NCI-H187 treated with DMSO at 0.1 percent for 48 hours (cell line): ENCODE measurements at places on chromosomes 3 and 15.

- no peak for DNase-seq
Observed at GRCh38 chr3:105801397-105801796, 67.4 kb downstream of the CBLB start.

- DNase-seq = no peak
Observed at GRCh38 chr15:69755551-69756310, 303.1 kb downstream of the RPLP1 start.

GRCh38 chr15:75455982-75456531 lies 4.6 kb upstream of the SIN3A start:
- DNase-seq = no peak

GRCh38 chr3:38949994-38950393 lies 101.8 kb downstream of the SCN11A start:
- DNase-seq = no peak

GRCh38 chr15:80619680-80620079 lies 75.4 kb upstream of the ABHD17C start:
- DNase-seq = no peak
